Stimulated activated CD4-positive, alpha-beta T cell treated with anti-CD3 and anti-CD28 coated beads, Interleukin-4, amount 100 ng/mL, for 4 hours (primary cell): ENCODE measurements at places on chromosomes 3 and 15.
A peak's percentile ranks its signal among the peaks of the same experiment; 100 is the strongest.

DNA sequence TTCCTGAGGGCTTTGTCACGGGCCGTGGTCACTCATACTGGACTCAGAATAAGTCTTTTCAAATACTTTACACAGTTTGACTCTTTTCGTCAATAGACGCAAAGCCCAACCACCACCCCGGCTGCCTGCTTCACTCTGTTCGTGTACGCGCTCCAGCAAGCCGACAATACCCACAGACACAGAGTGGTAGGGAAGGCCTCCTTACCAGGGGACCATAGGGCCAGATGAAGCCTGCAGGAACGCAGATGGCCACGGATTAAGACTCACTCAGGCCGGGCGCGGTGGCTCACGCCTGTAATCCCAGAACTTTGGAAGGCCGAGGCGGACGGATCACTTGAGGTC, 29.7 kb downstream of the EFCAB12 start:
- DNase-seq = no peak

GRCh38 chr3:11924518-11924917, 77.8 kb upstream of the TAMM41 start:
- no peak for DNase-seq

DNA sequence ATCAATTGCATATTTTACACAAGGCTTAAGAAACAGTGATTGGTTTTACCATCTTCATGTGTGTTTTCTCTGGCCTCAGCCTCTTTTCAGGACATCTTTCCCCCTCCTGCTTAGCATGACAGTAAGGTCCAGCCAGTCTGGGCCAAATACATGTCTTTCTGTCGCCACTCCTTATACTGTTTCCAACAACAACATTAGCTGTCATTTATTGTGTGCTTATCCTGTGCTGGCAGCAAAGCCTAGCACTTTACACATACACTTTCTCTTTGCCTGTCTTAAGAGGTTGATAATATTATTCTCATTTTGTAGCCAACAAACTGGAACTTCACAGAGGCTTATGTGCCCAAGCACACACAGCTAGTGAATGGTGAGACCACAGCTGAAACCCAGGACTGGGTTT, 37.8 kb downstream of the B3GALNT1 start:
- no peak for DNase-seq

- DNase-seq = no peak
Observed at GRCh38 chr3:157113832-157114505, 46.0 kb downstream of the CCNL1 start.

DNA sequence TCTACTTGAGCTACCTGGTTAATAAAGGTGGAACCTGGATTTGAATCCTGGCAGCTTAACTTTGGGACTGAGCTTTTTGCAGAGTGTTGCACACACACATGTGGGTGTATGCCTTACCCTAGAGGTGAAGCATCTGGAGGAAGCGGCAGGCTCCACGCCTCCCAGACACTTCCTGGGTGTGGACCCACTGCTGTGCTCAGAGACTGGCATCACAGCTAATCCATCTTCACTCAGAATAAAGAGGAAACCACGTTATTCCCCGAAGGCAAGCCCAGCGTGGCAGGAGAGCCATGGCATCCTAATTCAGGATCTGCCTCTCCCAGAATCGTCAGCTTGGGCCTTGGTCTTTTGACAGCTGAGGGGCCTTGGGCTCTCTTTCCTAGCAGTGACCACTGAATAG, 25.5 kb downstream of the CCDC13 start:
- DNase-seq = peak; percentile 22

- no peak for DNase-seq
Observed at GRCh38 chr15:81268881-81269601, 54.9 kb downstream of the STARD5 start.
